ENCODE measurements at places on chromosomes 4 and X. TPM values are rescaled to one million over a fixed set of nuclear protein-coding genes. Genes with fewer than 3 reads are reported as not detected.

The PNMA6A gene
- total RNA-seq, result 3.6 TPM

The RS1 gene
- not detected for total RNA-seq

GRCh38 chr4:162523171-162523570 lies 359.4 kb upstream of the FSTL5 start:
- H3K27me3 ChIP-seq, result no peaks in the 10 kb centered on the region
- H3K4me3 ChIP-seq, result no peak overlapping the region
- no peaks in the 10 kb centered on the region for H3K36me3 ChIP-seq
- H3K4me1 ChIP-seq, result no peaks in the 10 kb centered on the region
- no peak overlapping the region for H3K27ac ChIP-seq
- DNase-seq, result no peak

- no peaks in the 10 kb centered on the region for H3K27me3 ChIP-seq
- H3K4me3 ChIP-seq, result no peak overlapping the region
- DNase-seq, result no peak
- H3K4me1 ChIP-seq, result no peaks in the 10 kb centered on the region
- H3K36me3 ChIP-seq, result no peaks in the 10 kb centered on the region
These were observed 171.8 kb upstream of the FAM9B start for GRCh38 chrX:9205599-9206223.

DNA sequence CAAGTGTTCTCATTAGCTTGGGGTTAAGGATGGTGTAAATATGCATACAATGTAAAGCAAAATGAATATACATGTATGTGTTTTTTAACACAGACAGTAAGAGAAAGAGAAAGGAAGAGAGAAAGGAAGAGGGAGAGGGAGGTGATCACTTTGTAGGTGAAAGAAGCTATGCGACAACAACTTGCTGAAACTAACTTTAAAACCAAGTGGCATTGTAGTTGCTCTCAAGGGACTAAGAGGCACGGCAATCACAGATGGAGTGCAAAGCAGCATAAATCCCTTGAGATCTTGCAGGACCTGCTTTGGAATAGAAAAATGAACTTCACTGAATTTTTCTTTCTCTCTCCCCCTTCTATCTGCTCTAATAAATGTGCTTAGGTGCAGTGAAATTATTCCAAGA lies 1665.0 kb upstream of the TENM3 start:
- no peaks in the 10 kb centered on the region for H3K27me3 ChIP-seq
- no peaks in the 10 kb centered on the region for H3K4me1 ChIP-seq
- no peak overlapping the region for H3K4me3 ChIP-seq
- no peak for DNase-seq
- H3K36me3 ChIP-seq, result no peaks in the 10 kb centered on the region

The VCX gene
- not detected for total RNA-seq

DNA sequence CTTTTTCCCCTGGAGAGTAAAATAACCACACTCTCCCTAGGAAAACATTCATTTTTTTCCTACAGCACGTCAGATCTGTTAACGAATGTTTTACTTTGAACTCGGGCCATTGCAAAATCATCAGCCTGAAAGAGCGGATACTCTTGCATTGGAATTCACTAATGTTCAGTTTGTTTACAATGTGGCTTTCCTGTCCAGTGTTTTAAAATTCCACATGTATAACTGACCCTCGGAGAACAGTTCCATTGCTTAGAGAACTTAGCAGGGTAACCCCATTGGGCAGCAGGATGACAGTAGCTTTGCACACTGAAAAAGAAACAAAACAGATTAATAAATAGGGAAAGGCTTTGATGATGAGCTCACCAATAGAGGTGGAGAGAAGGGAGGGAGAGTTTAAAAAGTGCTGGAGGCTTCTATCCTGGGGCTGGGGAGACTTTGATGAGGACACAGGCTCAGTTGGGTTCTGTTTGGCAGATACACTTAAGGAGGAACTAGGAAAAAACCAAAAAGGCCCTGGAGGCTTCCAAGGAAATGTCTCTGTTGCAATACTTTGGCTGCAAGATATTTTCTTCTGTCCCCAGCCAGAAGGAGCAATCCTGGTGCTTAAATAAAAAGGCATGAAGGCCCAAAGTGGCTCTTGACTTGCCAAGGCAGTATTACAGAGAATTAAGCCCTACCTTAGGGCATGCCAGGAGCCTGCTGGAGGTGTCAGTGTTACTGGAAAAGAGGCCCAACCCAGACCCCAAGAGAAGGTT lies 143.1 kb downstream of the ARSF start:
- no peak for DNase-seq
- no peak overlapping the region for H3K4me3 ChIP-seq
- H3K27me3 ChIP-seq, result no peaks in the 10 kb centered on the region
- no peak overlapping the region for H3K27ac ChIP-seq

DNA sequence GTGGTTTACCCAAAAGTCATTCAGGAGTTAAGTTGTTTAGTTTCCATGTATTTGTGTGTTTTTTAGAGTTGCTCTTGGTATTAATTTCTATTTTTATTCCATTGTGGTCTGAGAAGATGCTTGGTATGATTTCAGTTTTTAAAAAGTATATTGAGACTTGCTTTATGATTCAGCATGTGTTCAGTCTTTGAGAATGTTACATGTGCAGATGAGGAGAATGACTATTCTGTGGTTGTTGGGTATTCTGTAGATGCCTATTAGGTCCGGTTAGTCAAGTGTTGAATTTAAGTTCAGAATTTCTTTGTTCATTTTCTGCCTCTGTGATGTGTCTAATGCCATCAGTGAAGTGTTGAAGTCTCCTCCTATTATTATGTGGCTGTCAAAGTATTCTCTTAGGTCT lies 249.4 kb downstream of the ARHGAP10 start:
- H3K4me1 ChIP-seq, result no peaks in the 10 kb centered on the region
- no peaks in the 10 kb centered on the region for H3K27me3 ChIP-seq
- no peak overlapping the region for H3K27ac ChIP-seq
- H3K36me3 ChIP-seq, result no peaks in the 10 kb centered on the region

The PDGFRA gene
- total RNA-seq, result 81.8 TPM

- no peak overlapping the region for H3K4me3 ChIP-seq
- peaks cover 4% of the 10 kb centered on the region for H3K27me3 ChIP-seq
- no peak overlapping the region for H3K27ac ChIP-seq
These were observed 67.5 kb upstream of the GPR34 start for GRCh38 chrX:41621222-41621723.

The DDIT4L gene
- 2.7 TPM for total RNA-seq

The EVC2 gene
- total RNA-seq, result 26.7 TPM

The TBC1D25 gene
- total RNA-seq, result 12.9 TPM

The CNGA2 gene
- total RNA-seq, result not detected

GRCh38 chr4:94349193-94349592 lies 6.6 kb upstream of the HPGDS start:
- no peaks in the 10 kb centered on the region for H3K27me3 ChIP-seq
- no peaks in the 10 kb centered on the region for H3K4me1 ChIP-seq
- H3K4me3 ChIP-seq, result no peak overlapping the region
- no peaks in the 10 kb centered on the region for H3K36me3 ChIP-seq
- no peak overlapping the region for H3K27ac ChIP-seq

DNA sequence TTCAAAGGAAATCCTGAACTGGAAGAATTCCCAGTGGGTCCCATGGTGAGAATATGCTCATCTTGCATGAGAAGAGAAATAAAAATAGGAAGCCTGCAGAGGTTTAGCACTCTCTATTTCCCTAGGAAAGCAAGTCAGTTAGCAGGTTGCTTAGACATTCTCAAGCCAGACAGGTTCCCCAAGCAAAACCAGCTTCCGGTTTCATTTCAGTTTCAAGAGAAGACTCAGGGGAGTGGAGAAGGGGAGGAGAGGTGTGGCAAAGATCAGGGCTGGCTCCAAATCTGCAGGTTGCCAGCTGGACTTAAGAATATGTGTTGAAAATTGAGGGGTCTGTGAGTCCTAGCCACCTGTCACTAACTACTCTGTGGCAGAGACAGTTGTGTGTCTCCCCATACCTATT lies 107.5 kb downstream of the CLNK start:
- no peak for DNase-seq
- H3K27me3 ChIP-seq, result no peaks in the 10 kb centered on the region
- H3K27ac ChIP-seq, result no peak overlapping the region
- no peak overlapping the region for H3K4me3 ChIP-seq
- no peaks in the 10 kb centered on the region for H3K4me1 ChIP-seq

The UBA6 gene
- 22.9 TPM for total RNA-seq

GRCh38 chr4:76782837-76783236 lies 115.1 kb downstream of the SOWAHB start:
- H3K36me3 ChIP-seq, result no peaks in the 10 kb centered on the region
- H3K27me3 ChIP-seq, result no peaks in the 10 kb centered on the region
- no peak for DNase-seq
- no peak overlapping the region for H3K4me3 ChIP-seq

The VCX3B gene
- not detected for total RNA-seq
